AG04450 (cell line): ENCODE measurements at places on chromosomes 3 and 15. TPM values are rescaled to one million over a fixed set of nuclear protein-coding genes. Genes with fewer than 3 reads are reported as not detected.

CPN2 gene
- polyA plus RNA-seq = not detected in 2 replicates

- no peak for DNase-seq
Observed at GRCh38 chr15:59160880-59161593, 45.6 kb upstream of the LDHAL6B start.

GRCh38 chr3:28042707-28043106, 198.7 kb upstream of the CMC1 start:
- DNase-seq = no peak

- no peak for DNase-seq
Observed at GRCh38 chr15:66774001-66774814, 72.2 kb downstream of the SMAD6 start.

DNA sequence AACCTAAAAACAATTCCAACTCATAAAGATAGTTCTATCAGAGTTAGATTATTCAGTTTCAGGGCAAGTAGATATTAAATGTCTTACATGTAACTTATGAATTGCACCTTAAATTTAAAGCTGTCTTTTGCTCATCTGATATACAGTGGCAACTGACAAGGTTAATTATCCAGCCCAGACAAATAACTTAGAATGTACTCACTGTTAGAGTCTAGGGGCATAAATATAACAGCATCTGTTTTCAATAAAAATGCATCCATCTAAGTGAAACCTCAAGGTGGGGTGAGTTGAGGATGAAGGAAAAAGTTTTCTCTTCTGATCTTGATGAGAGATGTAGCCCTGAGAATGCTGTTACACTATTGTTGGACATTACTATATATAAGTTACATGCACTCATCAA, 112.6 kb downstream of the FBN1 start:
- DNase-seq = no peak
